Osteocyte (in vitro differentiated cells): ENCODE measurements at places on chromosomes 2 and 18. TPM values are rescaled to one million over a fixed set of nuclear protein-coding genes. Genes with fewer than 3 reads are reported as not detected.

Gene VWA3B
- not detected in 2 replicates for total RNA-seq

Gene IKZF2
- total RNA-seq = 16.7 and 18.9 TPM in 2 replicates

Gene NEU2
- not detected in 2 replicates for total RNA-seq

Gene UBE2F
- total RNA-seq = 54.3 and 56.5 TPM in 2 replicates

- no peaks in the 10 kb centered on the region for H3K27me3 ChIP-seq
- H3K36me3 ChIP-seq = no peaks in the 10 kb centered on the region
- no peak overlapping the region for H3K4me3 ChIP-seq
- H3K27ac ChIP-seq = peak overlapping the region; percentile 83
- H3K4me1 ChIP-seq = peaks cover 32% of the 10 kb centered on the region
- DNase-seq = no peak
Measured at GRCh38 chr2:4502230-4502843, 799.0 kb downstream of the DCDC2C start.

DNA sequence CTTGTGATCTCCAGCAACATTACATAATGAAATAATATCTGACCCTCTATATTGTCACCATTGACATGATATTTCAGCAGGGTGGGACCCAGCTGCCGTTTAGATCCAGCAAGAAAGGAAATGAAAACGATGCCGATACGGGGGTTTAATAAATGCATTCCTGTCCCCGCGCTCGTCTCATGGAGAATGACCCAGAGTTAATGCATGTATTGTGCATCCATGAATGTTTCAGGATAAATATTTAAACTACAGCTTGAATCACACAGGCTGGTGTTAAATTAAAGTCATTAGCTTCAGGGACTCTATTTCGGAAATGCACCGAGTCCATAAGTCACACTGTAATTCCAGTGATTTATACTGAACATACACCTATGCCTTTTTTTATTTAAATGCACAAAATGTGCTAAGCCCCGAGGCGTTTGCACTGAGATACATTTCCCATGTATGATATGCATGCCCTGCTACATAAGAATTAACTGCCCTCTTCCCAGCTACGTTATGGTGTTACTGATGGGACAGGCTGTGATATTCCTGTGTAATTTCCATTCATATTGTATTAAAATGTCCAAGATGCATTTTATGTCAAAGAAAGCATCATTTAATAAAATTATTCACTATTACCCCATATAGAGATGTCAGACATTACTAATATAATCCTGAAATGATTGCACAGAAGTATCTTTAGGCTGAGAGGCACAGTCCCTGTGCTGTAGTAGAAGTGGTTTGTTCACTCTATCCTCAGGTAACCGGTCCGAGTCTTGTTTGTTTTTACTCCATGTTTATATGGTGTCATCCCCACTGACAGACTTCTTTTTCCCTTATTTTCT, 109.3 kb upstream of the ZNF516 start:
- H3K27ac ChIP-seq = no peak overlapping the region
- H3K4me1 ChIP-seq = no peaks in the 10 kb centered on the region
- H3K27me3 ChIP-seq = peaks cover 9% of the 10 kb centered on the region
- no peak for DNase-seq

DNA sequence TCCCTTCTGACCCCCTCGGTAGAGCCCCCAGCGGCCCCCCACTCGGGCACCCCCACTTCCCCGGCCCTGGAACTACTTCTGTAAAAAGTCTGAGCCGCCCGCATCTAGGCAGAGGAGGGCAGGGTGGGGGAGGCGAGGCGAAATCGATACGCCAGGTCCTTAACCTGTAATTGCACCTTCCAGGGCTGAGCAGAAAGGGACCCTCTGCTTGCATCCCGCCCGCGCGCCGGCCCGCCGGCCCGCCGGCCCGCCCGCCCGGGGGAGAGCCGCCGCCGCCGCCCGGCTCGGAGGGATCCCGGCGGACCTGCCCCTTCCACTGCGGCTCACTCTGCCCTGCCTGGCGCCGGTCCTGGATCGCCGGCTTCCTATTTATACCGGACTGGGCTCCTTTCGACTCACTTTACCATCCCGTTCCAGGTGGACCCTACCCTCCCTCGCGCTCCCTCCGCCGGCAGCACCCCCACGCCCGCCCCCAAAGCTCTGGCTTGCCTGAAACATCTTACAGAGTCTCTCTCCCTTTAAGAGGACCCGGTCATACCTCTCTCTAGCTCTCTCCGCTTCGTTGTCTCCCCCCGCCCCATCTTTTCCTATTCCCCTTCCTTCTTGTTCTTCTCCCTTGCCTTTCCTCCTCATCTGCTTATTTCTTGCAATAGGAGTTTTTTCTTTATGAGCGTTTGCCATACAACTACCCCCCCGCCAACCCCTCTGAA, 797 bp downstream of the KLHL14 start:
- H3K4me1 ChIP-seq = peaks cover 18% of the 10 kb centered on the region
- peaks cover 65% of the 10 kb centered on the region for H3K27me3 ChIP-seq
- DNase-seq = no peak
- no peaks in the 10 kb centered on the region for H3K36me3 ChIP-seq

- H3K27me3 ChIP-seq = peaks cover 6% of the 10 kb centered on the region
- no peak overlapping the region for H3K27ac ChIP-seq
- no peaks in the 10 kb centered on the region for H3K36me3 ChIP-seq
- no peak overlapping the region for H3K4me3 ChIP-seq
Measured at GRCh38 chr2:1518867-1519530, 105.7 kb downstream of the TPO start.

GRCh38 chr2:20145497-20146193, 79.3 kb downstream of the SDC1 start:
- H3K27ac ChIP-seq = no peak overlapping the region
- no peaks in the 10 kb centered on the region for H3K27me3 ChIP-seq
- peaks cover 32% of the 10 kb centered on the region for H3K4me1 ChIP-seq
- DNase-seq = no peak
- no peaks in the 10 kb centered on the region for H3K36me3 ChIP-seq

DNA sequence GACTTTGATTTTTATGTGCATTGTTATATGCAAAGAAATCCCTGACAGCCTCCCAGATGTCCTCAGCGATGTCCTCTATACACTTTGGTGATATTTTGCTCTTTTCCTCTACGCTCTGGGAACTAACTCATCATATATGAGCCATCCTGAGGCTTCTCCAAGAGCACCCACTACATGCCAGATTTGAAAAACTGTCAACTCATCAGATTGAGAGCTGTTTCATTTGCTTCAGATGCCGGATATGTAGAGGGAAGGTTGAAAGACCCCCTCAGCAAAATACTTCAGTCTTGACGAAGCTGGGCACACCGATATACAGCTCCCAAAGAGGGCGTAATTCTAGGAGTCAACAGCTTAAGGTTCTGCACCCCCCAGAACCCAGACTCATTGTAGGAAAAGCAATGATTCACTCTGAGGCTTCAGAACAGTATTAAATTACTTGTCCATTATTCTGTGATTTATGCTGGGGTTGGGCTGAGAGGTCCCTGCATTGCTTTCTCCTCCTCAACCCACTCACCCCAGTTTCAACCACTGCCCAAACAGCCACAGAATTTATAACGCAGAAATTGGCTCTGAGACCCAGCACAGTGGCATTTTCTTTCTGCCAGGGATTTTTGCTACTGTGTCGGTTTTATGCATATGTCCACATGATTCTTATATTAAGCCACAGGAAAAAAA, 341.8 kb downstream of the ALK start:
- H3K36me3 ChIP-seq = no peaks in the 10 kb centered on the region
- H3K27ac ChIP-seq = no peak overlapping the region
- H3K4me3 ChIP-seq = no peak overlapping the region
- H3K4me1 ChIP-seq = no peaks in the 10 kb centered on the region
